ENCODE measurements at places on chromosomes 11 and 22. TPM values are rescaled to one million over a fixed set of nuclear protein-coding genes. Genes with fewer than 3 reads are reported as not detected.

DNA sequence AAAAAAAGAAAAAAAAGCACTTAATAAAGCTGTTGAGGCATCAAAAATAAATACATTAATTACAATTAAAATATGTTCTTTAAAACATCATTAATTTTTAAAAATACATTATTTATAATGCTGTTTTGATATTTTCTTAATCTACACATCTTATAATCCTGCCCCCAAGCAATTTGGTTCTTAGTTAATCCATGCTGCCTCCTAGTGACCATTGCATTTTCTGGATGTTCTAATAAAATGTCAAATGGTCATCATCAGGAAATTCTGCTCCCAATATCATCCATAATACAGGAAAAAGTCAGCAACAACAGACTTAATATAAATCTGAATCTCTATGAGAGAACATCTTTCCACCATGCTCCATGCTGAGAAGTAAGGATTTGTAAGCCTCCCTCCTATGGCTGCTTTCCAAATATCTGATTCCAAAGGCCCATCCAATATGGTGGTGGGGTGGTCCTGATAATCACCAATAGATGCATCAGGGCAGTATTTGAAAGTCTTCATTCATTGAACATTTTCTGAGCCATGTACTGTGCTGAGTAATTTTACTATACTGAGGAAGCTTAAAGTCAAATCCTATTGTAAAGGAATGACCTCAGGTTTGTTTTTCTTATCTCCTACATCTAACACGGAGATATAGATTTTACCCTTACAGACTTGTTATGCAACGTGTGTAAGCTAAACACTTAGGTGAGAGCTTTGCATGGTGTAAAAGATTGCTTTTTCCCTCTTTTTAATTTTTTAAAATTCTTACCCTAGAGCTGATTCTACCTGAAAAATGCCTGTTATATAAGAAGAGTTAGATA is 124.7 kb upstream of the BMAL1 start:
- DNase-seq = no peak

DNA sequence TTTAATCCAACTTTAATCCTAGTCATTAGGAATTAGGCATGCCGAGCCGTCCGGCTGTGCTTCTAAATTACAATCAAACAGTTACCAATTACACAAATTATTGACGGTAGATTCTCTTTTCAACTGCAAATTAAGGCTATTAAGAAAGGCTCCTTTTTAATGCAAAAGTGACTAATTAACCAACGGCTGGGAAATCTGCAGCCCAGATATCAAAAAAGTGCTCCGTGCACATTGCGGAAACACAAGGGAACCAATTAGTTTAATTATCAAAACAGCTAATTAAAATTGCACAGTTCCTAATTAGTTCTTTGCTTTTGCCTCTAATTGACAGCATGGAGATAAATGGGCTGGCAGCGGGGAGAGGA is 19.4 kb upstream of the LMO1 start:
- no peak for DNase-seq

GRCh38 chr11:30143098-30143705 is 87.6 kb upstream of the FSHB start:
- no peak for DNase-seq

Gene ROBO3
- 18.1 TPM for total RNA-seq

Gene TUBA8
- total RNA-seq = 2.7 TPM

All from CD4-positive, alpha-beta memory T cell (primary cell).